Fibroblast of lung (primary cell): ENCODE measurements at places on chromosomes 4 and X.

- no peak overlapping the region for H3K27ac ChIP-seq
- H3K4me1 ChIP-seq, result peaks cover 21% of the 10 kb centered on the region
Measured at GRCh38 chr4:26088433-26088928, 174.5 kb downstream of the SMIM20 start.

DNA sequence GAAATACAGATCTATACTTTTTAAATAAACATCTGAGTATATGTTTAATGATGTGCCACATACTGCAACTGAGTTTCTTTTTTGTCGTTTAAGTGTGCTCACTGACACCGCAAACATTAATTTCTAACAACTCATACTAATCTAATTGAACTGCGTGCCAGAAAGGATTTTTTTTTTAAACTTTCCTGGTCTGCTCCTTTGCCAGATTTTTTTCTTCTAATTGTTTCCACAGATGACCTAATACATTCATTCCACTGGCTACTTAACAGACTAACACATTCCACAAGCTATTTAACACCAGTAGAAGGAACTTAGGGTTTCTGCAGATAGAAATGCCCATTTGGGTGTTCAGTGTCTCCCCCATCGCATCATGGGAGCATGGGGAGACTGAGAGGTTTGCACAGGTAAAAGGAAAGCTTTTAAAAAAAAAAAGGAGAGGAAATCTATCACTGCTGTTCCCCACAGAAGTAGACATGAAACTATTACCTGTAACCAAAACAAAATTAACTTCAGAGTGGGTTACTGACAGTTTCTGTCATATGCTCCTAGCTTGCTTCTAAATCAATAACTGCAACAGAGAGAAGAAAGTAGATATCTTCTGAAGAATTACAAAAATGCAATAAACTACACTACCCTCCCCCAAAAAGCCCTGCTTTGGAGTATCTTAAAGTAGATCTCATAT, 31.6 kb downstream of the SH3KBP1 start:
- H3K4me3 ChIP-seq, result no peak overlapping the region
- no peaks in the 10 kb centered on the region for H3K4me1 ChIP-seq
- H3K27me3 ChIP-seq, result no peaks in the 10 kb centered on the region
- no peaks in the 10 kb centered on the region for H3K36me3 ChIP-seq
- DNase-seq, result peak; percentile 74

DNA sequence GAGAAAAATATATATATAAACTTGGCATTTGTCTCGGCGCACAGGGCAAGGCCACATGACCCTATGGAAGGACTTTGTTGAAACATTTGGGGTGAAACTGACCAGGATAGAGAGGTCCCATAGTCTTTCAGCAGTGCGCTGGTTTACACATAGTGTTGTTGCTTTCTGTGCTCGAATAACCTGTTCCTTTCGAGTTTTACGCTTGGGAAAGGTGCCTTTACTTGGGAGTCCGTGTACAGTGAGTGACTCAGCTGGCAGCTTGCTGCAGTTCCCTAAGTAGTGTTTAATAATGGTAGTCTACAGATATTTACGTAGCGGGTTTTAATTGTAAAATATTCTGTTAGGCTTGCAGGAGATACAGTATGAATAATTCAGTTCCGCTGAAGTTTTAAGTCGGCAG, 578 bp downstream of the APOOL start:
- no peaks in the 10 kb centered on the region for H3K27me3 ChIP-seq
- peak; percentile 12 for DNase-seq
- H3K36me3 ChIP-seq, result no peaks in the 10 kb centered on the region
- peak overlapping the region; percentile 59 for H3K27ac ChIP-seq
- H3K4me1 ChIP-seq, result no peaks in the 10 kb centered on the region

DNA sequence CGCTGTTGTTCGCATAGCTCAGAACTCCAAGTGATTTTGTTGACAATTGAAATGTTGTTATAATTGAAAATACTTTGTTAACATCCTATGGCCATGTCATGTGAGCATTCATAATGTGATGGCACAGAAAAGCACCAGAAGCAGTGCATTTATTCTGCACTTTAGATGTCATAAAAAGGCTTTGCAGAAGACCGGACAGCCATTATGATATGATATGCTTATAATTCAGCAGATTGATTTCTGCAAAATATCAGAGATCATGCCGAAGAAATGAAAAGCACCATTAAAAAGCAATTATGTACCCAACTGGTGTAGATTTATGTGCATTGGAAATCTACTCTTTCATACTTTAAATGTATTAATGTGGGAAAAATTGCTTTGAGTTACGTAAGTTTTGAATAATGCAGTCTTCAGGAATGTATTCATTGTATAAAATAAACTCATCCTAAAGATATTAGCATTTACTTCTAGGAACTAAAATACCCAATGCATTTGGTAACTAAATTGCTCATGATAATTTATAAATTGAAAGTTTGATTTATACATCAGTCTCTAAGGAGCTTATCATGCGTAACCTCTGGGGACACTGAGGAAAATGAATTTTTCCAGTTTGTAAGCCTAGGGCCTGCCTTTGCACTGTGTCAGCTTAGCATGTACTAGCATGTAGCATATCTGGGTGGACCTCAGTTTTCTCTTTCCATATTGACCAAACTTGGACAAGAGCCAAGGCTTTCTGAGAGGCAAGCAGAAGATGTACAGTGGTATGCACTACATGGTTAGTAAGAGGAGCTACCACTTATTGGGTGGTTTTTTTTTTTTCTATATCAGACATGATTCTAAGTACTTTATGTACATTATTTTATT, 43.6 kb downstream of the TLR10 start:
- no peaks in the 10 kb centered on the region for H3K4me1 ChIP-seq
- H3K27ac ChIP-seq, result no peak overlapping the region
- no peak for DNase-seq
- no peaks in the 10 kb centered on the region for H3K27me3 ChIP-seq
- H3K36me3 ChIP-seq, result no peaks in the 10 kb centered on the region

GRCh38 chrX:56219700-56220099, 12.5 kb upstream of the KLF8 start:
- peak; percentile 4 for DNase-seq
- H3K4me3 ChIP-seq, result no peak overlapping the region
- no peaks in the 10 kb centered on the region for H3K36me3 ChIP-seq
- no peak overlapping the region for H3K27ac ChIP-seq
- H3K27me3 ChIP-seq, result no peaks in the 10 kb centered on the region

GRCh38 chr4:142845293-142846107, 601 bp downstream of the INPP4B start:
- H3K27ac ChIP-seq, result no peak overlapping the region
- H3K4me1 ChIP-seq, result peaks cover 3% of the 10 kb centered on the region
- H3K27me3 ChIP-seq, result peaks cover 9% of the 10 kb centered on the region
- no peaks in the 10 kb centered on the region for H3K36me3 ChIP-seq
- peak; percentile 29 for DNase-seq
